ENCODE measurements at places on chromosomes 3 and 15. TPM values are rescaled to one million over a fixed set of nuclear protein-coding genes. Genes with fewer than 3 reads are reported as not detected.
A peak's percentile ranks its signal among the peaks of the same experiment; 100 is the strongest.

The CFAP100 gene
- 2.5 TPM for polyA plus RNA-seq

The CD200R1 gene
- polyA plus RNA-seq: 3.7 TPM

The CFAP91 gene
- 33.5 TPM for polyA plus RNA-seq

The DPPA4 gene
- 6.7 TPM for polyA plus RNA-seq

The SLC9C1 gene
- 0.70 TPM for polyA plus RNA-seq

The ISLR gene
- 72.9 TPM for polyA plus RNA-seq

The TAMM41 gene
- polyA plus RNA-seq: 19.9 TPM

The SKOR1 gene
- polyA plus RNA-seq: 0.43 TPM

The NEK10 gene
- polyA plus RNA-seq: 2.1 TPM

The DAPK2 gene
- polyA plus RNA-seq: 8.1 TPM

The ZDHHC3 gene
- 81.7 TPM for polyA plus RNA-seq

The SHC4 gene
- 2.8 TPM for polyA plus RNA-seq

The NMD3 gene
- polyA plus RNA-seq: 67.3 TPM

- DNase-seq: no peak
Observed at GRCh38 chr3:156563900-156564682, 9.2 kb upstream of the SSR3 start.

DNA sequence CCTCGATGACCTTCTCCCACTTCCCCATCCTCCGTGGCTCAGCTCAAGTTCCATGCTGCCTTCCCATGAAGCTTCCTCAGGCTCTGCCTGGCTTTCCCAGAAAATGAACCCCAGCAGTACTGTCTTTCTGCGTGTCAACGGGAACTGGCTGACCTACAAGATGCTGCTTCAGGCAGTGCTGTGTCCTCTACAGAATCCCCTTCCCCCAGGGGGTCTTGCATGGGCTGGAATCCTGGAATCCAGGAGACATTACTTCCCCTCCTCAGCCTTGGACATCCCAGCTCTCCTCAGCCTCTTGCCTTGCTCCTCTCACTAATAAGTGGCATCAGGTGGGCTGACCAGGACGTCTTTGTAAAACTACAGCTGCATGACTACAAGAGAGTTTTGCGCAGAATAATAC is 5.4 kb downstream of the CCDC12 start:
- no peak for DNase-seq

- DNase-seq: no peak
Observed at GRCh38 chr3:124920718-124921117, 13.8 kb downstream of the MUC13 start.

DNA sequence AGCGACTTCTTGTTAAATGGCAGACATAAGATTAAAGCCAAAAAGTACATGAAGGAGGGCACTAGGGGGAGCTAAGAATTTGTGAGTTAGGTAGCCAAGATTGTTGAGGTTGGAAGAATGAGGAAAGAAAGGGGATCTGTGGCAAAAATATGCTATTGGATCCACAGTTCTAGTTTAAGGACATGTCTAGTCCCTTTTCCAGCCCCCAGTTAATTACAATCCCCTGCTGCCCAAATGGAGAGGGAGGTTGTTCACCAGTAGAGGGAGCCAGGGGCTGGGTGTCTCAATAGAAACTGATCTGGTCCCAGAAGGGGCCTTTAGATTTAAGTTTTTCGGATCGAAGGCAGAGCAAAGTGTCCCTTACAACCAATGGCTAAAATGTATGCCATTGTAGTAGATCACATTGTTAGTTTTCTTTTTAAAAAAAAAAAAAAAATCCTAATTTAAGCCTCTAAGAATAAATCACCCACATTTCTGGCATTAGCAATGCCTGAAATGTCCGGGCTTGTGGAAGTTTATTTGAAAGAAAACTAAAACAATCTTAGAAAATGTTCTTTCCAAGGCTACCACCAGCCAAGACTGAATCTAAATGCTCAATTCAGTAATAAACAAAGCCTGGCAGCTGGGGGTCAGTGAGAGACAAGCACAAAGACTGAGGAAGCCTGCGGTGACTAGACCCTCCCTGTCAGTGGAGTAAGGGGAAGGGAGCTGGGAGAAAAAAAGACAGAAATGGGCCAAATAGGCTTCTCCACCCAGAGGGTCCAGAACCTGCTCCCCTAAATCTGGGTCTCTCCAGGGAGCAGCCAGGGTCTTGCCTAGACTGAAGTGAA is 7.1 kb downstream of the COL8A1 start:
- DNase-seq: no peak

DNA sequence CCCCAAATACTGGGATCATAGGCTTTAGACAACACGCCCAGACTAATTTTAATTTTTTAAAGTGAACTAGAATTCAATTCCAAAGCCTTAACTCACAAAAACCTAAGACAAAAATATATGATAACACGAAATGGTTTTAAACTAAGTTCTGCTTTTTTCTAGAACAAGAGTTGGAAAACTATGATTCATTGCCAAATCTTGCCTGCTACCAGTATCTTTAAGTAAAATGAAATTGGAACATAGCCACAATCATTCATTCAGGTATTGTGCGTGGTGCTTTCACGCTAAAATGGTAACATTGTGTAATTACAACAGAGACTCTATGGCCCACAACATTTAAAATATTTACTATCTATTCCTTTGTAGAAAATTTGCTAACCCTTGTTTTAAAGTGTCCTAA is 488.0 kb upstream of the ZNF385D start:
- DNase-seq: no peak

DNA sequence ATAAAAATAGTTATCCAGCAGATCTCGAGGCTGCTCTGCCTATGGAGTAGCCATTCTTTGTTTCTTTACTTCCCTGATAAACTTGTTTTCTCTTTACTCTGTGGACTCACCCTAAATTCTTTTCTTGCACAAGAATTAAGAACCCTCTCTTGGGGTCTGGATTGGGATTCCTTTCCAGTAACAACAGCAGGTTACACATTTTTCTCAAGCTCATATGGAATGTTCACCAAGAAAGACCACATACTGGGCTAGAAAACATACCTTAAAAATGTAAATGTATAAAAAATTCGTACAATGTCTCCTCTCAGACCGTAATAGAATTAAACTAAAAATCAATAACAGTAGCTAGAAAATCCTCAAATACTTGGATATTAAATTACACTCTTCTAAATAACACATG is 299.2 kb downstream of the CNTN3 start:
- DNase-seq: no peak

GRCh38 chr3:194745422-194746184 is 59.9 kb downstream of the FAM43A start:
- no peak for DNase-seq

GRCh38 chr3:179606534-179607085 is 2.0 kb downstream of the NDUFB5 start:
- DNase-seq: no peak

GRCh38 chr15:92636908-92637481 is 18.6 kb downstream of the FAM174B start:
- DNase-seq: no peak

DNA sequence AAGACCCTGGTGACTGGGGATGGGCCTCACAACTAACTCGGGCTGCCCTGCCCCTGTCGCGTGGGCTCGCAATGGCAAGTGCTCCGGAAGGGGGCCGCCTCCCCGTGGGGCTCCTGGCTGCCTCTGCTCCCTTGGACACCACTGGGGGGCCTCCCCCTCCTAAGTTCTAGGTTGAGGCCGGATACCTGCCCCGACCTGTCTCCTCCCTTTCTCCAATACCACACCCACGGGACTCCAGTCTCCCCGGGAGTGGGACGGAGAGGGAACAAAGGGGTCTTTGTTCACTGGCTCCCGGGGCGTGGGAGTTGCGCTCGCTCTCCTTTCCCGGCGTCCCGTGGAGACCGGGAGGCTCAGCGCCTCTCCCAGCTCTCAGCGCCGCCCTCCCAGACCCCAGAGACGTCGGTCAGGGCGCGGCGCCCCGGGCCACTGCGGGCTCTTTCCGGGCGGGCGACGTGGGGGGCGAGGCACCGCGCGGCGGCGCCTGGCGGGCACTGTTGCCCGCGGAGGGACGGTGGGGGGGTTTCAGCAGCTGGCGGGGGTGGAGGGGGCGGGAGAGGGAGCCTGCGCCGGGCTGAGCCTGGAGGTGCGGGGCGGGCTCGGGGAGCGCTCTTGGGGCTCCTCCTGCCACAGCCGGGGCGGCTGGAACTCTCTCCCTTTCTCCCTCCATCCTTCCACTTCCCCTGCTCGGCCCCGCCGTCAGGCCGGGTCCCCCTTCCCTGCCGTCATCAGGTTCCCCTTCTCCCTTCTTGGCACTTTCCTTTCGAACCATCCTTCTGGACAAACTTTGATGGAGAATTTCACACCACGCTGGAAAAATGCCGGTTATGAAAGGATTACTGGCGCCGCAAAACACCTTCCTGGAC is at the start of gene KCNH8:
Gene KCNH8 (plus strand): TSS at position 606 of the 863 bp plus-strand sequence. CDS start 210 bp downstream, at position 816.
- peak; percentile 19 for DNase-seq

GRCh38 chr3:29426302-29427226 is 145.7 kb downstream of the RBMS3 start:
- no peak for DNase-seq

- peak; percentile 42 for DNase-seq
Observed at GRCh38 chr3:8070011-8070410, 431.6 kb upstream of the LMCD1 start.

- DNase-seq: no peak
Observed at GRCh38 chr3:51382076-51382745, 2.9 kb upstream of the MANF start.

- no peak for DNase-seq
Observed at GRCh38 chr3:141059816-141060215, 8.7 kb downstream of the SPSB4 start.

DNA sequence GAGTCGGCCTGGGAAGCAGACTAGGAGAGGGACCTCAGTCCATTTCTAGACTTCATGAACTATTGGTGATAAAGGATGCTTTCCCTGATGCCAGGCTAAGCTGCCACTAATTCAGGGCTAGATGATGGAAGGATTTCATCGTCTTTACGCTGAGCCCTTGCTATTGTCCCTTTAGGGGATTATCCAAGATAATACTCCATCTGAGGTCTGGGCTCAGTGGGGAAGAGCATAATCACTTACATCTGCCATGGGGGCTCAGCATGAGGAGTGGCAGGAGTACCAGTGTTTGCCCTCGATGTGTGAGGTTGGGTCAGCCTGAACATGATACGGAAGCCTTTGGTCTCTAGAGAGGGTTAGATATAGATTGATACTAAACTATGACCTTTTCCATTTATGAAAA is 47.3 kb downstream of the PTPRG start:
- DNase-seq: no peak

DNA sequence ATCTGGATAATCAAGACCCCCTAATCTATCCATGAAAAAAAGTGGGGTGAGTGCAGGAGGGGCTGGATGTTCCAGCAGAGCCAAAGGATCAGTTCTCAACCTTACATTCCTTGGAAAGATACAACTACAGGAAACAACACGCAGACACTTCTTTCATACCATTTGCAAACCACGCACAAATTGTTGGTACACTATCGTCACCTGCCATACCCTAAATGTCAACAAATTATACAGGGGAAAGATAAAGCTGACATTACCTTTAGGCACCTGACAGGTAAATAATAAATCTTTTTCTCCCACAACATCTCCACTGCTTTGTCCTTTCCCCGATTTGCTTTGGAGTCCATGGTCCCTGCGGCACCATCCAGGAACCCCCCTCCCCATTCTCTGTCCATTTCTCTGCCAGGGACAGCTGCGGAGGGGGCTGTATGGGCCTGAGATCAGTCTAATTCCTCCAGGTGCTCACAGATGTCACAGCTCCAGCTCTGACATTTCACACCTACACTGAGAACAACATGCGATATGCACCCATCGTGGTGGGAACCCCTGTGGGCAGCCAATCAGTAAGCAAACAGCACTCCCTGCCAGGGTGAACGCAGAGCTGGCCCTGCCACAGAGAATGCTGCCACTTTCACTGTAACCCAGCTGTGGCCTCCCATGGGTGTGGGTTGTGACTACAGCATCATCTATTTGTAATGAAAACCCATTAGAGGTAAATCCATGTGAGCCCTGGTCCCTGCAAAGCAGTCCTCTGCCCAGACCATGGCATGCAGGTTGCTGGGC is 37.7 kb upstream of the BCL2L10 start:
- no peak for DNase-seq

DNA sequence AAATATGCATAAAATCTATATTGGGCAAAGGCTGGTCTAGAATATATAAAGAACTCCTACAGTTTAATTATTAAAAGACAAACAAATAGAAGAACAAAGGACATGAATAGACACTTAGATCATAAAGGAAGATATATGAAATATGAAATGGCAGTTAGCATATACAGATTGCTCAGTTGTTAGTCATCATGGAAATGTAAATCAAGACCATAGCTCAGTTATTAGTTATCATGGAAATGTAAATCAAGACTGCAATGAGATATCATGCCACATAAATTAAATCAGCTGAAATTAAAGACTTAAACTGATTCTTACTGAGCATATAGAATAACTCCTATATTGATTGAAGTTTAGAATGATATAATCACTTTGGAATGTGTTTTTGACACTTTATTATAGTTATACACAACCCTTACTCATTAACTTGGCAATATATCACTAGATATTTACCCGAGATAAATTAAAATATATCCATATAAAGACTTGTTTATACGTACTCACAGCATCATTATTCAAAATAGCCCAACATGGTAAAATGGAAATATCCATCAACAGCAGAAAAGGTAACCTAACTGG is 45.2 kb upstream of the GOLGA8B start:
- DNase-seq: no peak

Data from left renal pelvis (tissue), 4 donors.